ENCODE measurements at places on chromosomes 12 and 14. TPM values are rescaled to one million over a fixed set of nuclear protein-coding genes. Genes with fewer than 3 reads are reported as not detected.

Gene SERPINA12
- total RNA-seq, result not detected

Gene KRT86
- not detected for total RNA-seq

- peak; percentile 61 for DNase-seq
Observed at GRCh38 chr14:99682809-99683618, 1.1 kb upstream of the CYP46A1 start.

Gene TAS2R8
- 0.45 TPM for total RNA-seq

Gene KLRC1
- not detected for total RNA-seq

GRCh38 chr12:123916729-123917128 lies 55.9 kb downstream of the CCDC92 start:
- no peak for DNase-seq

Gene NTS
- total RNA-seq, result 0.09 TPM

DNA sequence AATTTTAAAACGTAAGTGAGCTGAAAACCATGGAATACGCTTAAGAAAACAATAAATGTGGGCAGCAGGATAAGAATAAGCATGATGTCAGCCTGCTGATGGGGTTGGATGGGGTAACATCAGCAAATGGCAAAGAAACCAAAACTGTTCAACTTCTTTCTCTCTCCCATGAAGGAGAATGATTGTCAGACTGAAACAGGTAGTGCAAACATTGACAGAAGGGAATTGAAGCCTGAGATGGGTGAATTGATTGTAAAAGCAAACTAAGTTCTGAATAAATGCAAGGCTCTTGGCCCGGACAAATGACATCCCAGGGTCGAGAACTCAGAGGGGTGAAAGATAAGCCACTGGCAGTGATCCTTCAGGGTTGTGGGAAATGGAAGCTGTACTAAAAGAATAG lies 182.6 kb downstream of the ETV6 start:
- no peak for DNase-seq

Gene MAP1LC3B2
- not detected for total RNA-seq

DNA sequence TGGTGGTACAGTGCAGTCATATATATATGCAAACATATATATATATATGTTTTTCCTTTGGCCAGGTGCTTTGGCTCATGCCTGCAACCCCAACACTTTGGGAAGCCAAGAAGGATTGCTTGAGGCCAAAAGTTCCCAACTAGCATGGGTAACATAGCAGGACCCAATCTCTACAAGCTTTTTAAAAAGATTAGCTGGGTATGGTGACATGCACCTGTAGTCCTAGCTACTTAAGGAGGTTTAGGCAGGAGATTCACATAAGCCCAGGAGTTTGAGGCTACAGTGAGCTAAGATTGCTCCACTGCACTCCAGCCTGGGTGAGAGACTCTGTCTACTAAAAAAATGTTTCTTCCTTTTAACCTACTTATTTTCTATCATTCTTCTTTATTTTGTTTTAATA lies 10.2 kb downstream of the PZP start:
- DNase-seq, result no peak

DNA sequence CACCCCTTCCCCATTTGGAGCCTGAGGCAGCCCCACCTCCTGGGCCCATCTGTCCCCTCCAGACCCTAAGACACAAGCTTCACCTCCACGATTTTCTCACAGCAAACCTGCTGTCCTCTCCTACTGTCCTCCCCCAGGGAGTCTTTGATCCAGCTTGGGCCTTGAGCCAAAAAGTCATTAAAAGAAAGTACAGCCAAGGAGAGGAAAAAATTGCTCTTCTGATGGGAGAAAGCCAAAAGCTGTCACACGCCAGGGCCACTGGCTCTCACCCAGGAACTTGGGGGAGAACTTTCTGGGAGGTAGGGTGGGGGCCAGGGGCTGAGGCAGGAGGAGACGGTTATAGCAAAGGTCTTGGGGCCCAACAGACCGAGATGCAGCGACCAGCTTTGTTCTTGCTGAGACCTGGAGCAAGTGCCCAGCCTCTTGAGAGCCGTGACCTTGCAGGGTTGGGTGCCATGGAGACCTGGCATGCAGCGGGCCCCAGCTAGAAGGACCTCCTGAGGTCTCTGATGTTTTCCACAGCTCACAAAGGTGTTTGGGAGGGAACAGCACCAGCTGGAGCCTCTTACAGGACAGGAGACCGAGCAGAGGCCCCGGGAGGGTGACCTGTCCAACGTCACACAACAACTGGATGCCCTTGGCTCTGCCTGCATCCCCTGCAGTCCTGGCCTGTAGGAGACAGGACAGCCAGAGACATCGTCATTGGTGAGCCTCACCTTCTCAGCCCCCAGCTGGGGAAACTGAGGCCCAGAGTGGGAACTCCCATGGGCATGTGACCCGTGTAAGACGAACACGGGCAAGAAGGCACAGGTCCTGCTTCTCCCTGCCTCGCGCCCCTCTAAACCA lies 124.5 kb downstream of the CALM1 start:
- peak; percentile 13 for DNase-seq

GRCh38 chr12:25151476-25151875 lies 43.5 kb downstream of the DNAI7 start:
- DNase-seq, result peak; percentile 94

GRCh38 chr12:83323866-83324265 lies 637.2 kb downstream of the TMTC2 start:
- no peak for DNase-seq

Gene CAPS2
- 12.9 TPM for total RNA-seq

- no peak for DNase-seq
Observed at GRCh38 chr12:101594700-101595099, at the start of gene MYBPC1. TSS of gene MYBPC1 (plus strand) at chr12:101594971. CDS start at chr12:101595071, 100 bp downstream.

Gene ATXN2
- total RNA-seq, result 114 TPM

Gene GRIP1
- total RNA-seq, result 0.90 TPM

DNA sequence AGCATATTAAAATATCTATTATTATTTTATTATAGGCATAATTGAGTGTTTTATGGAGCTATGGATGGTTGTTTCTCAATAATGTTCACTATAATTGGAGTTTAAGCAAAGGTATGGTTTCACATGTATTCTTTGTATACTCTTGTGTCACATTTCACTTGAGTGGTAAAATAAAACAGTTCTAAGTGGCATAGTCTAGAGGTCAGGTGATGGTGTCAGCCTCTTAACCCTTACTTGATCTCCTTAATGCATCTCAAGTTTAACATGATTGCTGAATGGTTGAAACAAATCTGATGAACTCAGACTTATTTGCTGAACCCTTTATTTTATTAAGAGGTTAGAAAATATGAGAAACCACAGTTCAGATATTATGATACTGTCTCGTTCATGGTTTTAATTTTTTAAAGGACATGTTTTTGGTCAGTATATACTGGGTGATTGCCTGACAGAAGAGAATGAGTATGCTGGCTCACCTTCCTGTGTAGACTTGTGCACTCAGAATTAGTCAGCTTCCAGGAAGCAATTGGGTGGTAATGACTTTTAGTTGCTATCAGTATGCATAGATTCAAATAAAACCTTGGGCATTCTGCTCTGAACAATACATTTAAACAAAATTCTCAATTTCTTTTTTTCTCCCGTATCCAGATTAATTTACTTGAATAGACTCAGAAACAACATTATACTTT lies 464.6 kb downstream of the PCNX1 start:
- DNase-seq, result peak; percentile 75

Gene RASSF8
- total RNA-seq, result 128 TPM

DNA sequence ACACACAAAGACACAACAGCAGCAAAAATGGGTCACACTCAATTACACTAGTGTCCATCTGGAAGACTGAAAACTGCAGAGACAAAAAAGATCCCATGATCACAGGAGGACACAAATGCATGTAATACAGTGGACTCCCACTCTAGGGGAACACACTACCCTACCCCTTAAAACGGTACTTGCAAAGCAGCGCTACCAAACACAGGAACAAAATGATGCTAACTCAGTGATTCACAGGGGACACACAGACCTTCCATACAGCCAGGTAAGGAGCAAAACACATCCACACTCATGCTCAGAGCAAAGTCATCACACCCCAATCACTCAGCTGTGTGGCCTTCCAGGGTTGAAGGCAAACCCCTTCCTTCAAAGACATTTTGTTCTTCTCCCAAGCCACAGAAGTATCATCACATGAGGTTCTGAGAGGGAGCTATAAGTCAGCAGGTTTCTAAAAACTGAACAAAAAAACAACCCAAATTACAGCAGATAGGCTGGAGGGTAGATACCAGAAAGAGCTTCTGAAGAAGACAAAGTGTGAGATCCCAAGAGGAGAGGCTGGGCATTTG lies 14.8 kb downstream of the SMUG1 start:
- no peak for DNase-seq

GRCh38 chr12:107429006-107429705 lies 256.4 kb upstream of the PWP1 start:
- no peak for DNase-seq
